NCI-H1092 (cell line): ENCODE measurements at places on chromosomes 4 and X.

DNA sequence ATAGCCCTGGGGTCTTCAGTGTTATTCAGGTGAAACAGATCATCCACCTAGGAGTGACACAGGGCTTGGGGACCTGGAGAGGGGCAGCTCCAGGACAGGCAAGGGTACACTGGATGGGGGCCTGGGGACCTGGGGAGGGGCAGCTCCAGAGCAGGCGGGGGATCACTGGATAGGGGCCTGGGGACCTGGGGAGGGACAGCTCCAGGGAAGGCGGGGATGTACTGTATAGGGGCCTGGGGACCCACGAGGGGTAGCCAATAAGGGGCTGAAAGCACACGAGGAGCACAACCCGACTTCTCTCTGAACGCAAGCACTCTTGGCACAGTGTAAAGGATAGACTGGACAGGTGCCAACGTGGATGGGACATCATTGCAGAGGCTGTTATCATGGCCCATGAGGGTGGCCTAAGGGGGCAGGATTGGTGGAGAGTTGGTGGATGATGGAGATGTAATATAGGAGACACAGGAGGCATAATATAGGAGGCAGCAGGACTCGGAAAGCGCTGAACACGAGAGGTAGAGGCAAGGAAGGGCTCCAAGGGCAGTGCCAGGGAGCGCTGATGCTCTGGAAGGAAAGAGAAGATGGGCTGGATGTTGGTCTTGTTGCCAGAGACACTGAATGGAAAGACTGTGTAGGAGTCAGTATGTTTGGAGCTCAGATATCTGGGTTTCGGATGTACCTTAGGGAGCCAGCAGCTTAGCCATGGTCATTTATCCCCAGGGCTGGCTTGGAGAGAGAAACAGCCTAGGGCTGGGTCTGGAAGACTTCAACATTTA lies 37.9 kb upstream of the FGFBP2 start:
- no peak for DNase-seq

- DNase-seq: no peak
Measured at GRCh38 chrX:16137416-16138107, 14.2 kb downstream of the GRPR start.

- DNase-seq: no peak
Measured at GRCh38 chrX:40207626-40208025, 109.9 kb upstream of the BCOR start.

DNA sequence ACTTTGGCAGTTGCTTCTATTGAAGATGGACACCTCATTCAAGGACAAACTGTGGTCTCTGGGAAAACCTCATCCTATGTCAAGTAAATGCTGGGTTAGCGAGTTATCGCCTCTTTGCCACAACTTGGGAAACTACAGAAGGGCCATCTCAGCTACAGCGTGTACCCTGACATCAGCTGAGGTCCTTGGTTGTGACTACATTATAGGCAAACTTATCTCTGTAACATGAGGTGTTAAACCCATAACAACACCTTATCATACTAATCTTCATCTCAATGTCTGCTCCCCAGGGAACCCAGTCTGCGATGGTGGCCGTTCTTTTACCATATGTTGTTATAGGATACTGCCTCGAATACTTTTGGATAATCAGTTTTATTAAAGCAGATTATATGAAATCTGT lies 1862.7 kb downstream of the STIM2 start:
- DNase-seq: no peak

GRCh38 chrX:48003367-48003757 lies 427 bp downstream of the ZNF182 start:
- DNase-seq: no peak

- no peak for DNase-seq
Measured at GRCh38 chr4:42281324-42282020, 115.8 kb upstream of the SHISA3 start.

DNA sequence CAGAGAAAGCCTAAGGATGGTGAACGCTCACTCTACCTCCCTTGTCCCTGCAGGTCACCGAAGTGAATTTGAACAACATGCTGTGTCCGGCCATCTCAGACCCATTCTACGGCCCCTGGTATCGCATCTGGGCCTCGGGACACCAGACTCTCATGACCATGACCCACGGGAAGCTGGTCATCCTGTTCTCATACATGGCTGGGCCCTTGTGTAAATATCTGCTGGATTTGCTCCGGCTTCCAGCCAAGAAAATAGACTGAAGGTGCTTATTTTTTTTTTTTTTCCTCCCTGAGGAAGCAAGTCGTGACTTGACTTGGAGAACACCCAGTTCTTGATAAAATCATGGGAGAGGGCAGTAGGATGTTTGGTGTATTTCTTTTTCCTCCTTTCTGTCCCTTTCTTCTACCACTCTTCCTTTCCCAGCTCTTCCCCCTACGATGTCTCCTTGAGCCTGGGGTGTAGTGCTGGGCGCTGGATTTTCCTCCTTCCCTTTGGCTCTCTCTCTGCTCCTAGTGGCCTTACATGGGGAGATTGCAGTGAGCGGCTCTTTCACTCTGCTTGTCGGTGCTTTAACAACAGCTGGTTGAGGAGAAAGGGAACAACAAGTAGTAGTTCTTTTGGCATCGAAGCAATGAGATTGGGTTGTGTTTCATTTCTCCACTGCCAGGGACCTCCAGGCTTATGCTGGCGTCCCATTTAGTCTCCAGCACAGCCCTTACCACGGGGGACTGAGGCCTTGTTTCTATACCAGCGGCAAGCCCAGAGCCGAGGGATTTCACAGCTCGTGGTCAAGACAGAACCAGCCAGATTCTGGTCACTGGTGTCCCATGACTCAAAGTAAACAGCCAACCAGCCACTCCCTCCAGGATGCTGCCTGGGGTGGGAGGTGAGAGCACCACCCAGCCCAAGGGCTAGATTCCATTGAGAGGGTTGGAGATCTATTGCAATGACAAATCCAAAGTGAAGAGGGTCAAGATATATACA lies 144.4 kb downstream of the AMMECR1 start:
- DNase-seq: no peak

DNA sequence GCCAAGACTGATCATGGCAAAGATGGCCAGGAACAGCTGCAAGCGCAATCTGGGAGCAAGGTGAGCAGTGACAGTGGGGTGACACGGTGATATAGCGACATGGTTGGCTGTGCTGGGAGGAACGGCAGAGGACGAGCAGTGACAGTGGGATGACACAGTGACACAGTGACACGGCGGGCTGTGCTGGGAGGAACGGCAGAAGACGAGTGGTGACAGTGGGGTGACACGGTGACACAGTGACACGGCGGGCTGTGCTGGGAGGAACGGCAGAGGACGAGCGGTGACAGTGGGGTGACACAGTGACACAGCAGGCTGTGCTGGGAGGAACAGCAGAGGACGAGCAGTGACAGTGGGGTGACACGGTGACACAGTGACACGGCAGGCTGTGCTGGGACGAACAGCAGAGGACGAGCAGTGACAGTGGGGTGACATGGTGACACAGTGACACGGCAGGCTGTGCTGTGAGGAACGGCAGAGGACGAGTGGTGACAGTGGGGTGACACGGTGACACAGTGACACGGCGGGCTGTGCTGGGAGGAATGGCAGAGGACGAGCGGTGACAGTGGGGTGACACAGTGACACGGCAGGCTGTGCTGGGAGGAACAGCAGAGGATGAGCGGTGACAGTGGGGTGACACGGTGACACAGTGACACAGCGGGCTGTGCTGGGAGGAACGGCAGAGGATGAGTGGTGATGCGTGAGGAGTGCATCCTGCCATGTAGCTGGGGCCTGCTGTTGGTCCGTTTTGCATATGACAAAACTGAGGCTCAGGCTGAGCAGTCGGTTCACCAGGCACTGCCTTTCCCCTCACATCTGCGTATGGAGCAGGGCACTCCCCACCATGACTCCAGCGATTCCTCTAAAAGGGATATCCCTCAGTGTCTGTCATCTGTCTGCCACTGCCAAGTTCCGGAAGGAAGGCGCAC lies 36.0 kb upstream of the MXD4 start:
- no peak for DNase-seq

GRCh38 chrX:109036624-109037023 lies 300.3 kb upstream of the IRS4 start:
- no peak for DNase-seq

DNA sequence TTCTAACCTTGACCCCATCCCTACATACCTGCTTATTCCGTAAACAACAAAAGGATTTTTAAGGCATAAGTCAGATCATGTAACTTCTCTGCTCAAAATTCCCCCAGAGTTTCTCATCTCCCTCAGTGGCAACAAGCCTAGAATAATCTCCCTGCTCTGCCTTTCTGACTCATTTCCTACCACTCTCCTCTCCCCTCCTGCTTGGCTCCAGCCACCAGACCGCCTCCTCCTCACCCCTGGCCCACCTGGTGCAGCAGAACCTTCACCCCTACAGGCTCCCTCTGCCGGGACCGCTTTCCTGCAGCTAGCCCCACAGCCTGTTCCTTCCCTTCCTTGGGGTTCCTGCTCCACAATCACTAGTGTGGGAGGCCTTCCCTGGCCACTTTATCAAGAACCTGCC lies 32.1 kb downstream of the TSPAN5 start:
- DNase-seq: no peak

DNA sequence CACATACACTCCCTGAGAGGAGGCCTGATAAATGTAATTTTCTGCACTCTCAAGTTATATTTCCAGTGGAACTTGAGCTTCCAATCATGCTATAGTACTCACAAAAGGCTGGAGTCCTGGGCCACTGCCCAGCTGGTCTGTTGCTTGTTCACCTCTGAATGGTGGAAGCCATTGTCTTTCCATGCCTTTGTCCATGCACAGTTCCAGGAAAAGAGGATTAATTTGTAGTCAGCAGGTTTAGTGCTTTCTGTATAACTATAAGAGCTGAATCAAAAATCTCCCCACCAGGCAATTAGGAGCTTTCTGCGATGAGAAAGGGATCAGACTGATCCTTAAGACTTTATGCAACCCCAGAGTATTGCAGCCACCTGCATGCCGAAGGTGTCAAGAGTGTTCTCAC lies 195.4 kb upstream of the PGRMC2 start:
- no peak for DNase-seq

DNA sequence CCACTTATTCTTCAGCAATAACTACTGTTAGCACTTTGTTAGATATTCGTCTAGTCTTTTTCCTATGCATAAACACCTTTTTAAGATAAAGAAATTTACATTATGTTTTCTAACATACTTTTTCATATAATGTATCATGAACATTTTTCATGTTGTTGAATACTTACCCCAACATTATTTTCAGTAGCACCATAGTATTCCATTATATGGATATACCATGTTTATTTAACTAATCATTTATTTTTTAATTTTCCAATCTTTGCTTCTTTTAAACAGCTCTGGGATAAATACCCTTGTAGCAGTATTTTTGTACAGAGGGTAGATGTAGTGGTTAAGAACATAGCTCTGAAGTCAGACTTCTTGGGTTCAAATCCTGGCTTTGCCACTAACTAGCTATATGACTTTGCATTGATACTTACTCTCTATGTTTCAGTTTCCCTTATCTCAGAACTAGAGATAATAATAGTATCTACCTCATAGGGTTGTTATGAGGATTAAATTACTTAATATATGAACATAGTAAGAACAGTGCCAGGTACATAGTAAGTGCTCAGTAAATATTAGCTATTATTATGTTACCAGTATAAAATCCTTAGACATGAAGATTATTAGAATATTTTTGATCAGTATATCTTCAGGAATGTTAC lies 11.3 kb downstream of the EXOC1 start:
- DNase-seq: no peak

DNA sequence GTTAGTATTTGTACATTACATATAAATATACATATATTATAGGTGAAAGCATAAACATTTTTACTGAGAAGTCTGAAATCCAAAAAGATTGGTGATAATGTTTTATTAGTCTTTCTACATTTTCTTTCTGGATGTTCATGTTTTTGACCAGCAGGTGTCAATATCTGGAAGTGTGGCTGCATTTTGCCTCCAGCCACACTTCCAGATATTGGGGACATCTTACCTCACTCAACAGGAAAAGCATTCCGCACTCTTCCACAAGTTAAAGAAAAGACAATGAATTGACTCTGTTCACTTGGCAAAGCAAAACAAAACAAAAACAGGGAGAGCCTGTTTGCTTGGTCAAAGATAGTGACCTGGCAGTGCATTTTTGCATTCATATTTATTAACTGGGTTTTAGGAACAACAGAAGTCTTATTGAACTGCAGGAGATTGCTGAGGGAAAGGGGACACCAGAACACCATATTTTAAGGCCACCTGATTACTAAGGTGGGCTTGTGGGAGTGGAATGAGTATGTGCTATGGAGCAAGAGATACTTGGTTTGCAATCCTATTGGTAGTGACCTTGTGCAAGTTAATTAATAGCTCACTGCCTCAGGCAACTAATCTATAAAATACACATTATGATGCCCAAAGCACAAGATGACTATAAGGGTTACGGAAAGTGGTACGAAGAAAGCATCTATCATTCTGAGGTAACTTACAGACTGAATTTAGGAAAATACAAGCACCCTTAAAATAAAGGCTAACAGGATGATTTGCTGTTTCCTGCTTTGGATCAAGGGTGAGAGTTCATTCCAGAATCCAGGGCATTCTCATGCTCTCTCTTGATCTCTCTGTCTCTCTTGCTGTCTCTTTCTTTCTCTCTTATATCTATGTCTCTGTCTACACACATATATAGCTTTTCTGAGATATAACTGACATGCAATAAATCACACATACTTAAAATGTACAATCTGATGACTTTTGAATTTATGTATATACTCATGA lies 389.9 kb upstream of the EMCN start:
- DNase-seq: no peak

GRCh38 chr4:14340321-14340720 lies 662.0 kb upstream of the CPEB2 start:
- DNase-seq: no peak

GRCh38 chr4:56958111-56958517 lies 19.3 kb downstream of the NOA1 start:
- peak; percentile 77 for DNase-seq

DNA sequence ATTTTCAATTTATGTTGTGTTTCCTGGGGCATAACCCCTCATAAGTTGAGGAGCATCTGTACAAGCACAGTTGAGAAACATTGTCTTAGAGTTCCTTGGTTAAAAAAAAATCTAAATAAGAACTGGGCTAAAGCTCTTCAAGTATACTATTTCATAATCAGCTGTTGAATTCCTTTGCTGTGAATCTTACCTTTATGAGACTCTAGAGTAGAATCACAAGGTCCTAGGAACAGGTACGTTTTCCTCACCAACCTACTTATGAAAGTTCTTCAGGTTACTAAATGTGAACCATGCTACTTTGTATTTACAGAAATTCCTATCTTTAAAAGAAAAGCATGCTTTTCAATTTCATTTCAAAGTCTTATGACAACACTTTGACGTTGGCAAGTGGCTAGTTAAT lies 20.9 kb upstream of the SOD3 start:
- no peak for DNase-seq

GRCh38 chr4:155855897-155856296 lies 10.2 kb downstream of the ASIC5 start:
- no peak for DNase-seq

DNA sequence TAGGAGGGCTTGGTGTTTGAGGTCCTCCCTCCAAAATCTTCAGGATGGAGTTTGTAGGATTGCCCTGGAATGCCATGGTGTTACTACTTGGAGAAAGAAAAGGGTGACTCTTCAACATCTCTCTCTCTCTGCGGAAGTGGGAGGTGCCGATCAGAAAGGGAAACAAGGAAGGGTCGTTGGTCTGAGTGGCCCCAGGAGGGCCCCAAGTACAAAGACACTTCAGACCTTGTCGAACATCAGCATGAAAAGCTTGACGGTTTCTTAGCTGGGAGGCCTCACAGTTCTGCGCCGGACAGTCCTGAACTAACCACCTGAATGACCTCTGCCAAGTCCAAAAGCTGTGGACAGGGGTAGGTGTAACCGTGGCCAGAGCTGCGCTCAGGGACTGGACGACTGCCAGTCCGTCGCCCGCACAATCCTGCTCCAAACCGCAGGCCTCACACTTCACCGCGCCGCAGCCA lies 646 bp upstream of the GSX2 start:
- DNase-seq: no peak
